ENCODE measurements at places on chromosomes 6 and 20.
A peak's percentile ranks its signal among the peaks of the same experiment; 100 is the strongest.

DNA sequence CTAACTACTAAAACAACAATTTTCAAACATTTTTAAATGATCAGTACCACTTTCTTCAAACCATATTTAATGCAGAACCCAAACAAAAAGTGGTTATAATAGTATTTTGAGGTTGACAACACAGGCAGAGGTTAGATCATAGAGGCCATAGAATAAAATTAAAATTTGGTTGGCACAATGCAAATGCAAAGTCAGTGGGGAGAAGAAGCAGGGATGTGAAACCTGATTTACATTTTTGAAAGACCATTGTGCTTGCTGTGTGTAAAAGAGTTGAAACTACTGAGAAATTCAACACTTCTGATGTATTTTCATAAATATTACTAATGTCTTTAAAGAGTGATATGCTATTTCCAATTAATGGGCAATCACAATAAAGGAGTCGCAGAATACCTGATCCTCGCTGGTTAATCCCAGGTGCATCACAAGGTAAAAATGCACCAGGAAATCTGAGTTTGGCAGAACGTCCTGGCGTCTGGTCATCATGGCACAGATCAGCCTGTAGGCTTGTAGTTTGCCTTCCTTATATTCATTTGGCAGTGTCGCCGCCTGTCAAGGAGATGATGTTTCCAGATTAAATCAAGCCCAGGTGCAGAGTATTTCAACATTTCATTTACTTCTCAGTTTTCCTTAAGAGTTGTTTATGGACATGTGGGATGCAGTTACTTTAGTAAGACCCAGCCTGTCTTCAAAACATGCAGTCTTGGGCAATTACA lies 141.2 kb downstream of the RALGAPA2 start:
- no peak for DNase-seq

GRCh38 chr6:135686784-135687301 lies 164.7 kb upstream of the PDE7B start:
- DNase-seq: no peak

- no peak for DNase-seq
Measured at GRCh38 chr6:150403458-150404246, 34.8 kb downstream of the IYD start.

DNA sequence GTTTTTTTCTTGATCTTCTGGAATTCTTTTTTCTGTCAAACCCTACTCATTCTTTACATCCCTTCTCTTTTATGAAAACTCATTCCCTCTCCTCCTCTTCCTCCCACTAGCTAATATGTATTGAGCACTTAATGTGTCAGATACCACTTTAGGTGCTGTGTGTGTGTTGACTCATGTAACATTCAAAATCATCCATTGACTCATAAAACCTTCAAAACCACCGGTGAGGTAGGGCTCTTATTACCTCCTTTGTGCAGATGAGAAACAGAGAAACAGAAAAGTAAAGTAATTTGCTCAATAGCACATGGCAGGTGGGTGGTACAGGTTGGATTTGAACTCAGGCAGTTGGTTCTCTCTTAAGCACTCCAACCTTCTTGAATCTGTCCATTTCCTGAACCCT lies 136.3 kb upstream of the NEDD9 start:
- peak; percentile 41 for DNase-seq

GRCh38 chr6:20870021-20870420 lies 335.8 kb downstream of the CDKAL1 start:
- DNase-seq: no peak

DNA sequence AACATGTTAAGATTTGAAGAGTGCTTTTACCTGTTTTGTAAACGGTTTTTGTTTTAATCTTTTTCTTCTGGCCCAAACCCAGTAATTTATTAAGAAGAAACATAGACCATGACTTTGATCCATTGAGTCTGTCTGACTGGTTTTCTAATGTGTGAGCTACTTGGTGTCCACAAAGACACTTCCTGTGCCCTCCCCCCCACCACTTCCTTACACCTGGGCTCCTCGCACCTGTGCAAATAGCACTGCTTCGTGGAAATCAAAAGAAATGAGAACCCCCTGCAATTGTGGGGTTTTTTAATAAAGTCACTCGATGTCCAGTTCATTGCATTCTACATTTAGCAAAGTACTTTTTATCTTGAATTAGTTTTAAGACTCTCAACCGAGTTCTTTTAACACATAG lies 65.5 kb downstream of the SMOC2 start:
- no peak for DNase-seq

DNA sequence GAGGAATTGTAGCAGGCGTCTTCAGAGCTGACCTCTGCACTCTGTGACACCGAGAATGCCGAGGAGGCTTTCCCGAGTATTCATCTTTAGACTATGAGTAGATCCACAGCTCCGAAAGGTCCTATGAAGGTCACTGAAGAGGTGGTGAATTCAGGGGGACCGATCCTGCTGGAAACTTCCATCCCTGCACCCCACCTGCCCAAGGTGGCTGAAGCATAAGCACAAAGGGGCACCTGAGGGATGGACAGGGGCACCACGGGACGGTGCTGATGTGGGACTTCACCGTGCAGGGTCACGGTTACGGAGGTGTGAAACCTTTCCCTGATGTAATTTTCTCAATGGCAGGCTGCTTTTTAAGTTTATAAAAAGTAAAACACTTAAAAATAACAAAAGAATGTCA lies 24.4 kb downstream of the DIDO1 start:
- no peak for DNase-seq

DNA sequence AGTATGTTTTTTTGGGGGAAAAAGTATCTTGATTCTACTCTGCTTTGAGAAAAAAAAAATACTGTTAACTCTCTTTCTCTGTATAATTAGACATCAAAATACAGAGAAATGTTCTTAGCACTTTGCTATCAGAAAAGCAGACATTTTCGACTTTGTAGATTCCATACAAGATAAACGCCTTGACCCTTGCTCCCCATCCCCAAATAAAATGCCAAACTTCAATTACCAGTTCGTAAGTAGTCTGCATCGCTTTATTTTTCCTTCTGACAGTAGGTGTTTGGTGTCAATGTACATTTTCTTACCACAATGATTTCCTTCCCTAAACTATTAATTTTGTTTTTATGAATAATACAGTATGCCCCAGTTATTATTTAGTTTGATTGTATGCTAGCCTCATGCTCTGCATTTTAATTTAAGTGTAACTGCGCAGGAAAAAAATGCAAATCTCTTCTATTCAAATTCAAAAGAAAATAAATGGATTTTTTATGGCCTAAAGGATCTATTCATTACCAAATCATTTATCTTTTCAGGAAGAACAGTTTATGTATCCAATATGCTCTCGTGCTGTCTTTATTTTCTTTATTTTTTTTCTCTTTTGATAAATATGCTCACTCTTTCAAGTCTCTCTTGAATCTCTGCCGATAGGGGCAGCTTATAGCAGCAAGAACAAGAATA lies 84.8 kb upstream of the ZNF217 start:
- no peak for DNase-seq

DNA sequence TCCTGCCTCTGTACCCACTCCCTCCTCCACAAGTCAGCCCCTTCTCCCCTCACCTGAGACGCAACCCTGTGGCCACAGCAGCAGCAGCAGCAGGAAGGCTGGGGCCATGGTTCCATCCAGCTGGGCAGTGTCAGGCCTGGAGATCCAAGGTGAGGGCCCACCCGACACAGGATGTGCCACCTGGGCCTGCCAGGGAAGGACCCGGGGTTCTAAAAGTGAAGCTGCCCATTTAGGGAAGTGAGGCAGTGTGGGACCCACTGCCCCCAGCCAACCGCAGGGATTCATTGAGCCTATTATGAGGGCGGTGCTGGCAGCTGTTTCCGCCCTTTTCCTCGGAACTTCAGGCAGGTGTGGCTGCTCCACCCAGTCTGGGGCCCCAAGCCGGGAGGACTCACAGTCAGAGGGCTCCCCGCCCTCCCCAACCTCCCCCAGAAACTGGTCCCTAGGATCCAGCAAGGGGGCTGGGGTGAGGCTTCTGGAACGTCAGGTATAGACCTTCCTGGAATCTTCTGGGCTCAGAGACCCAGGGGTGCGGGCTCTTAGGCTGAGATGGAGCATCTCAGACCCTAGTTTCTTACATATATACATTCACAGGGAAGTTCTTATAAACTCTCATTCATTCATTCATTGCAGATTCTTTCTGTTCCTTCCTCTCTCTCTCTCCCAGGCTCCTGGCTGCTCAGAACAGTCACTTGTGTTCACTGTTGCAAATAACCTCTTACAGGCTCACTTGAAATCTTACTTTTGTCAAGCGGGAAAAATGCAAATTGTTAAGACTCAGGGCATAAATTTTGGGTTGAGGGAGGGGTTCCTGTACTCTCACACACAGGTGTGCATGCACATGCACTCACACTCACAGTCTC lies at the start of gene TREML2:
TREML2 (minus strand) TSS at position 249 of the 863 bp plus-strand sequence; CDS start at position 108, 141 bp downstream.
- peak; percentile 51 for DNase-seq

DNA sequence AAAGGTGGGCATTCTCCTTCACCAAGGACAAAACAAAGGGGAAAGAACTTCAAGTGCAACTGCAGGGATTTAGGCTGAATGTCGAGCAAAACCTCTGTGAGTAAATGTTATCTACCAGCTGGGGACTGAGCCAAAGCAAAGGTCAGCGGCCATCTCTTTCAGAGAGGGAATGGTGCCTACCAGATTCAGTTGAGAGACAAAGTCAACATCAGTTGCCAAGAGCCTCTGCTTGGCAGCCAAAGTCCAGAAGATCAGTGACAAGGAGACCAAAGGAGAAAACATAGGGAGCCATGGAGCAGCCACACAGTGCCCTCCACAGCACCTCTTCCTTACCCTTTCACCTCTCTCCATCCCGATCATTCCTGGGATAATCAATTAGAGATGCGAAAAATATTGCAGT lies 472.5 kb downstream of the KIF16B start:
- no peak for DNase-seq

- peak; percentile 34 for DNase-seq
Measured at GRCh38 chr20:32285082-32285620, 7.7 kb downstream of the KIF3B start.

GRCh38 chr6:135320721-135321621 lies 139.9 kb downstream of the MYB start:
- no peak for DNase-seq

GRCh38 chr20:16434062-16434664 lies 139.1 kb downstream of the KIF16B start:
- peak; percentile 64 for DNase-seq

DNA sequence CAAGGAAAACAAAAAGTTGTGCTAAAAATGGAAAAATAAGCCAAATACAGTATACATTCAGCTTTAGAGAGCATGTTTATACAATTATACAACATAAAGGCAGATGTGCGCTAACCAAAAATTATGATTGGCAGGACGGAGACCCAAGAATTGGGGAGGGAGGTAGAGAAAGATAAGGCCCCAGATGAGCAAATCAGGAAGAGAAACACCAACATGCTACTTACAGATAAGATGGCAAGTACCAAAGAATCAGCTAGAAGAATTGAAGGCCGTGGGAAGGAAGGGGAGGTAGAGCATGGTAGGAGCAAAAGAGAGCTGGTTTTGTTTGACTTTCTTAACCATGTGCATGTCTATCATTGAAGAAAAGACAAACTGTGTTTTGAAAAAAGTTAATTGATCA lies 45.4 kb downstream of the PRND start:
- DNase-seq: no peak

DNA sequence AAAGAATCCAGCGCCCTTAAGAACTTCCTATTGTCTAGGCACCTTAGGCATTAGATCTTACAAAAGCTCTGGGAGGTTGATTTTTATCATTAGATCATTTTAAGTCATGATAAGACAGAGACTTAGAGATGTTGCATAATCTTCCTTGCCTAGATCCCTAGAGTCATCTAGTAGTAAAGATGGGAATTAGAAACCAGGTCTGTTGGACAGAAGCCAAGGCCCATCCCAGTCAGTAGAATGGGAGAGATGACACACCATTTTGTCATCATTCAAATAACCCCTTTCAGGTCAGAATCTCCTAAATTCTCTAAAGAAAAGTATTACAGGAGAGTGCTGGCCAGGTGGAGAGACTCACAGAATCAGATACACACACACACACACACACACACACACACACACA lies 579.1 kb downstream of the BMP2 start:
- DNase-seq: no peak

Data from stimulated activated CD4-positive, alpha-beta T cell treated with anti-CD3 and anti-CD28 coated beads, Interleukin-15, amount 100 ng/mL, for 24 hours (primary cell).